ENCODE measurements at places on chromosomes 2 and 18.
A peak's percentile ranks its signal among the peaks of the same experiment; 100 is the strongest.

DNA sequence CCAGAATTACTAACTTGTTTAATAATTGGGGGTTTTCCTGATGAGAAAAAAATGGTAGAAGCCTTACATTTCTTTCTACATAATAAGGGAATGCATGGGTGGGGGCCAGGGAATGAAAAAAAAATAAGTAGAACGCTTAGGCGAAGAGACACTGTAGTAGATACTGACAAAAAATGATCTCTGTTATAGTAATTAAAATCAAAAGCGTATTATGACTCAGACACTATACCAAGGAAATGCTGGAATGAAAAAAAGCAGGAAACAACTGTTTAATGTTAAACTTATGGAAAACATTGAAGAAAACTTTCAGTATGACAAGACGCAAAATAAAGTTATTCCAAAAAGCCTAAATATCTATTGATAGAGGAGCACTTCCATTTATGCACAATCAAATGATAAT is 42.9 kb downstream of the PRPF40A start:
- DNase-seq: no peak

GRCh38 chr2:126665483-126665882 is 9.5 kb downstream of the GYPC start:
- no peak for DNase-seq

DNA sequence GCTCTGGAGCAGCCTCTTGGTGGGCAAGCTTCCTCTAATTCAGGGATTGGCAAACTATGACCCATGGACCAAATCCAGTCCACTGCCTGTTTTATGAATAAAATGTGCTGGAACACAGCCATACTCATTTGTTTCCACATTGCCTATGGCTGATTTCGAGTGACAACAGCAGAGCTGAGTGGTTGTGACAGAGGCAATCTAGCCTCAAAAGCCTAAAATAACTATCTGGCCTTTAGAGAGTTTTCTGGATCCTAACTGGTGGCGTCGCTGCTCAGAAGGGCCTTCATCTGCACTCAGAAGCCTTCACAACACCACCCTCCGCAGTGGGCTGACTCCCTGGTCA is 147.1 kb downstream of the CCBE1 start:
- no peak for DNase-seq

GRCh38 chr2:212213191-212213590 is 325.4 kb downstream of the ERBB4 start:
- no peak for DNase-seq

DNA sequence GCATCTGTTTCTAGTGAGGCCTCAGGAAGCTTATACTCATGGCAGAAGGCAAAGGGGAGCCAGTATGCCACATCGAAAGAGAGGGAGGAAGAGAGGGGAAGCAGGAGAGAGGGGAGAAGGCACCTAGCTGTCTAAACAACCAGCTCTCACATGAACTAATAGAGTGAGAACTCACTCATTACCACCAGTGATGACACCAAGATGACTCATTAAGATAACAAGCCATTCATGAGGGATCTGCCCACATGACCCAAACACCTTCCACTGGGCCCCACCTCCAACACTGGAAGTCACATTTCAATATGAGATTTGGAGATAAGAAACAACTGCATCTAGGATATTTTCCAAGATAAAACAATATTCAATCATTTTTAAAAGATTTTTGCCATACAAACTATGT is 753.9 kb upstream of the ZEB2 start:
- no peak for DNase-seq

GRCh38 chr2:222270396-222270795 is 28.4 kb downstream of the PAX3 start:
- DNase-seq: no peak

GRCh38 chr2:130336877-130337734 is 5.6 kb upstream of the IMP4 start:
- DNase-seq: peak; percentile 90

DNA sequence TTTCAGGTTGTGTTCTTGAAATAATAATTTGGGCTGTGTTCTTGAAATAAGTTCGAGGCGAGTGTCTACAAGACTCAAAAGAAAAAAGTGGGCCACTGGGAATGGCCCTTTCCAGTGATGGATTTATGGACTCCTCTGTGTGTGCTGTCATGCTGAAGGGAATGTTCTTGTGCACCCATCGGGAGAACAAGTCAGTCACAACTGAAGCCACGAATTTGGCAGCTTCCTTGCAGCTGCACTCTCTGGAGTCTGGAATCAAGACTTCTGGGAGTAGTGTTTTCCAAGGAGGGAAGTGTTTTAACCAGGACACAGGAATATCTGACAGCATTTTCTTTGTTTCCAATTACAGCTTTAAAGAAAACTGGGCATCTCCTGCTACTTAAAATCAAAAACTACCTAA is 620 bp downstream of the SLC14A1 start:
- DNase-seq: no peak

- DNase-seq: no peak
These were observed 168.5 kb downstream of the SPP2 start for GRCh38 chr2:234219046-234219310.

DNA sequence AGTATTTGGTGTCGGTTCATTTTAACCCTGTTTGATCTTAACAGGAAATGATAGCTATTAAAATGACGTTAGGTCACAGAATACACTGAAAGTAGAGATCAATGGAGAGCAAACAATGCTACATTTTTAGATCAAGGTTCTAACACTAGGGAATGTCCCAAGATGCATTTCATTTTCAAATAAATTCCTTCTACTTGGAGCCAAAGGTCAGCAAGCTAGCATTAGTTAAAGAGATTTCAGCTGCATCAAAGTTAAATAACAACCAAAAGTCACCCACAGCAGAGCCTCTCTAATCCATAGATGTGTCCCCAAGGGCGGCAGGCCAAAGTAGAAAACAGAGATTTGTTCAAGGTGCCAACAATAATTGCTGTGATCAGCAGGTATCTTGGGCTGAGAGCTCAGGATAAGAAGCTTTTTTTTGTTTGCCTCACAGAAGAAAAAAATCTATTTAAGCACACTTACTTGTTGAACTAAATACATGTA is 1233.6 kb upstream of the TMEFF2 start:
- DNase-seq: peak; percentile 16

DNA sequence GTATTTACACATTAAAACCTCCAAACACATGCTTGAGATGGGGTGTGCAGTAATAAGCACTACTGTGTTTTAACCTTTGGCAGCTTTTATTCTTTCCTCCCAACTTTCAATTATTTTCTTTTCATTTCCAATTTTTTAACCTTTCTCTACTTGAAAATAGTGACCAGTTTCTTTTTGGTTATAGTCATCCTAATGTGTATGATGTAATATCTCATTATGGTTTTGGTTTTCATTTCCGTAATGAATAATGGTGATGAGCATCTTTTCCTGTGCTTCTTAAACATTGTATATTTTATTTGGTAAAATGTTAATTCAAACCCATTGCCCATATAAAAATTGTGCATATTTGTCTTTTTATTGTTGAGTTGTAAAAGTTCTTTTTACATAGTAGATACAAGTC is 103.5 kb downstream of the BMPR2 start:
- no peak for DNase-seq

DNA sequence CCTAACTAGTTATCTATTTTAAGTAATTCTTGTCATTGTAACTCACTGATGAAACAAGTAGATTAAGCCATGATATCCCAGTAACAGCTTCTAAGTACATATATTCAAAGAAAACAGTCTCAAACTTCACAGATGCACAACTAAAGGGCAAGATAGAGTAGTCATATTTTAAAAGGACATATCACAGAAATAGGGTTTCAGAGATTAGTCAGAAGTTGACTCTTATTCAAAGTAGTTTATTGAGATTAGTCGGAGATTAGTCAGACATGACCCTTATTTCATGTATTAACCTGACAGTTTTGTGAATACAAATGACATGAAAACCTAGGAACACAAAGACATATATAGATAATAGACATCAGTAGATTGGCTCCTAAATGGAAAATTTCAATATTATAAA is 15.9 kb upstream of the CHAC2 start:
- no peak for DNase-seq

DNA sequence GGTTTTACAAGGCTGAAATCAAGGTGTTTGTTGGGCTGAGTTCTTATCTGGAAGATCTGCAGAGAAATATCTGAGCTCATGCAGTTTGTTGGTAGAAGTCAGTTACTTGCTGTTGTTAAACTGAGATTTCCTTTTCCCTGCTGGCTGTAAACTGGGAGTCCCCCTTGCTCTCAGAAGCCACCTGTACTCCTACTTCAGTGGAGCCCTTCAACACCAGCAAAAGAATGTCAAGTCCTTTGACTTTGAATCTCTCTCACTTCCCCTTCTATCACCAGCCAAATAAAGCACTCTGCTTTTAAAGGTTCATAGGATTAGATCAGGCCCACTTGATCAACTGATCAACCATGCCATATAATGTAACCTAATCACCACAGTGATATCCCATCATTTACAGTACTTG is 252.2 kb upstream of the CDH7 start:
- DNase-seq: no peak

DNA sequence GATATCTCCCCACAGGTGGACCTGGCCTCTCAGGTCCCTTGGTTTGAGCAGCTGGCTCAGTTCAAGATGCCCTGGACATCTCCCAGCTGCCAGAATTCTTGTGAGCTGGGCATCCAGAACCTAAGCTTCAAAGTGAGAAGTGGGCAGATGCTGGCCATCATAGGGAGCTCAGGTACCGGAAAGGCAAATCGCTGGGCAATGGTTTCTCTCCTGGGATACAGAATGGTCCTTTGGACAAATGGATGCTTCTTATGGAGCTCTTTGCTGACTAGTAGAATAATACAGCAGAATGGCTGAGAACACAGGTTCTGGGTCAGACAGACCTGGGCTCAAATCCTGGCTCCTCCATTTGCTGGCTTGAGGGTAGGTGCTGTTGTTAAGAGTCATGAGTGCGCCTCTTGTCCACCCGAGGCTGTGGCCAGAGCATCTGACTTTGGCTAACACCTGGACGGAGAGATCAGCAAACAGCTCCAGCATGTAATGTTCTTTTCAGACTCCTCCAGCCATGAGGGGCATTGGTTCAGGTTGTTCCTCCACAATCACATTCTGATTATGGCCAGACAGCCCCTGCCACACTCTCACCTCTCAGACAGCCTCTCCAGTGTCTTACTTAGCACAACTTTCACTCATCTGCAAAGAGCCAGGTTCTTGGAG is 7.5 kb downstream of the ABCG8 start:
- no peak for DNase-seq

DNA sequence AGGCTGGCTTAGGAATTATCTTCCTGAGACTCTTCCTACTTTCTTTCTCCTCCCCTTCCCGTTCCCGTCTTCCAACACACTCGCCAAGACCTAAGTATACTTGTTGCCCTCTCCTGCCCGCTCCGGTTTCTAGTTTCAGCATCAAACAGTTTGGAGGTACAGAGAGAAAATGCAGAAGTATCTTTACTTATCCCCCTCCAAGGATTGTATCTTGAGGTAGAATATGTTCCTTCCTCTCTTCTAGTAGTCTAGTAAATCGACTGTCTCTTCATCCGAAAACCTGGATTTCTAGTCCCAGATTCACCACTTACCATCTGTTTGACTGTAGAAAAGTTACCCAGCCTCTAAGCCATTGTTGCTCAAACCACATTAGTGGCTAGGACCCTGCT is 755 bp downstream of the EIF4E2 start:
- no peak for DNase-seq

GRCh38 chr18:23504720-23505119 is 1.4 kb downstream of the RMC1 start:
- no peak for DNase-seq

- DNase-seq: no peak
These were observed 1.6 kb upstream of the PPP1R1C start for GRCh38 chr2:181984060-181984459.

DNA sequence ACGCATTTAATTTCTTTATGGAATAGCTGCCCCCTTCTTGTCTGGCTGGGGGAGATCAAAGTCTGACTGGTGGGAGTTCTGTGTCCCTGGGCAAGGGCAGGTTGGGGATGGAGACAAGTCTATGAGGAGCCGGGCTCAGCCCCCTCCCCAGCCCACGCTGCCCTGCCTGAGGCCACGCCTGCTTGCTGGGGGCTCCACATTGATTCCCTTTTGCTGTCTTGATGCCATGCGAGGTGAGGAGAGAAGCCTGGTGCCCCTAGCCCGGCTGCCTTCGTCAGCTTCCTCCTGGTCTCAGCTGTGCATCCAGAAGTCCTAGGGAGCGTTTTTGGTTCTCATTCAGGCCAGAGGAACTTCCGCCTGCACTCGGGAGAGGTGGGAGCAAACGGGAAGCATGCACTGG is 247.9 kb downstream of the NDUFA10 start:
- no peak for DNase-seq

- no peak for DNase-seq
These were observed 102.3 kb upstream of the ZNF521 start for GRCh38 chr18:25454270-25454659.

- no peak for DNase-seq
These were observed 3.6 kb upstream of the LCT start for GRCh38 chr2:135840601-135841000.

DNA sequence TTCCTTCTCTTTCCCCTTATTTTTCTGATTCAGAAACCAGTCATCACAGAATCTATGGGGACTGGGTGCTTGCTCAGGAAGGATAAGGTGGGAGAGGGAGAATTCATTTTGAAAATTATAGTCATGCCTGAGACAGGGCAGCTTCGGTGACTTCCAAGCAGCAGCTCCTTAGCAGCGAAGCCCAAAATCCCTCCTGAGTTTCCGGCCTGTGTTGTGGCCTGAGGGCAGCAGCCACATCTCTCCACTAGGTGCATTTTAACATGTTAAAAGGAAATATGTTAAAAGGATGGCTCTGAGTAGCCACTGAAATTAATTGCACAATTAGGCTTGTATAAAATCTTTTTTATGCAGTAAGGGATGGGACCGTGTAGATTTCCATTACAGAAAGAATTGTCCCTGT is 207.0 kb upstream of the RAB12 start:
- DNase-seq: no peak

- DNase-seq: no peak
These were observed 193.2 kb downstream of the CDH2 start for GRCh38 chr18:27983780-27984179.

- no peak for DNase-seq
These were observed 103.6 kb upstream of the TMEM200C start for GRCh38 chr18:5998907-5999306.

GRCh38 chr18:13361431-13361830 is 142.9 kb downstream of the LDLRAD4 start:
- no peak for DNase-seq

DNA sequence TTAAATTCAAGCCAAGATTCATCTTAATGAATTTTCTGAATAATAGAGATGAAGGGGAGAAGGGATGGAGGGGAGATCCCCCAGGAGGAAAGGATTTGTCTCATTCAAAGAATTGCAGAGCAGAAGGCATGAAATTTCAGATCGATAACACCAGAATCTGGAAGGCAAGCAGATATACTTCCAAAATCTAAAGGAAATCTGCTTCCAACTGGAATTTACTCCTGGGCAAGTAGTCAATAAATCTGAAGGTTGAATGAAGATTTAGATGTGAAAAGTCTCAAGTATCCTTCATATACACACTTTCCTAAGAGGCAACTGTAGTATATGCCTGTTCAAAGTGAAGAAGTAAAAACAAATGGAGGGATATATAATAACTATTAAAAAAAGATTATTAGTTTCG is 1190.8 kb upstream of the CELF4 start:
- no peak for DNase-seq

All from WERI-Rb-1 (cell line).